Activated CD8-positive, alpha-beta memory T cell treated with anti-CD3 and anti-CD28 coated beads for 48 hours (primary cell): ENCODE measurements at places on chromosomes 2 and 18.

DNA sequence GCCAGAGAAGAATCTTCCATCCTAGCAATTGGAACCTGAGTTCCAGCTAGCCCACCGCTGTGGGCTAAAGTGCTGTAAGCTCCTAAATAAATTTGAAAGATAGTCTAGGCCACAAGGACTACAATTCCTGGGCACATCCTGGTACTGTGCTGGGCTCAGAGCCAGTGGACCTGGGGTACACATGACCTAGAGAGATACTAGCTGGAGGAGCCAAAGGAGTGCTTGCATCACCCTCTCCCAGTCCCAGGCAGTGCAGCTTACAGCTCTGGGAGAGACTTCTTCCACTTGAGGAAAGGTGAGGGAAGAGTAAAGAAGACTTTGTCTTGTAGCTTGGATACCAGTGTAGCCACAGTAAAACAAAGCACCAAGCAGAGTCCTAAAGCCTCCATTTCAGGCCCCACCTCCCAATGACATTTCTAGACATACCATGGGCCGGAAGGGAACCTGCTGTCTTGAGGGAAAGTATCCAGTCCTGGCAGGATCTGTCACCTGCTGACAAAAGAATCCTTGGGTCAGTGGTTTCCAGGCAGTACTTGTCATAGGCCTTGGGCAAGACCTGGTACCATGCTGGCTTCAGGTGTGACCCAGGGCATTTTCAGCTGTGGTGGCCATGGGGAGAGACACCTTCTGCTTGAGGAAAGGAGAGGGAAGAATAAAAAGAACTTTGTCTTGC lies 89.5 kb downstream of the TMEM185B start:
- DNase-seq = no peak

DNA sequence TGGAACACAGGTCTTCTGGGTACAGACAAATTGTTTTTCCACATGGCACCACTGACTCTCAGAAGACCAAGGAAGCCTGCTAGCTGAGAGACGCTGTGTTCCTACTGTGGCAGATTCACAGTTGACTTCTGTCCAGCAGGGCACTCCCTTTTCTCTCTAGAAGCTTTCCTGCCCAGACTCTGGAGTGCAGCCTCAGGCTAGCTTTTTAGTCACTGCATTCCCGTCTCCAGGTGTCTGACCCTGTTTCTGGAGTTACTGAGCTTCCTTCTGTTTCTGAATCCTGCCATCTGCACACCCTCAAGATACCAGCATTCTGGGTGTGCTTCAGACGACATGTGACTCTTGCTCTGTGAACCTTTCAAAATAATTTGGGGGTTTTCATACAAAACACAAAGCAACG lies 125.1 kb downstream of the TMEM200C start:
- no peak for DNase-seq

DNA sequence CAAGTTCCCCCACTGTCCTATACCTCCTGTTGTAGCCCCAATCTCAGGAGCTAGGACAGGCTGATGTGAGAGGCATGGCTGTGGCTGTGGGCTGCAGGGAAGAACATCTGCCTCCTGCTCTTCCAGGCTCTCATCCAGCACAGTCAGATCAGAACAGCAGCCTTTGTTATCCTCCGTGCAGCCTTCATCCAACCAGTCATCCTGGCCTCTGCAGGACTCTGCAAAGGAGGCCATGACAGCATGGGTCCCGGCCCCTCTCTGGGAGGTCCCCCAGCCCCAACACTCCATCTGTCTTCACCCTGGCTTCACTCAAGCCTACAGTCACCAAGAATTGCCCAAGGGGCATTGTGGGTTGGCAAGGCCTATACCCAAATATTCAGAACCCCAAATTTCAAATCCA lies 223.2 kb upstream of the COPS8 start:
- no peak for DNase-seq

GRCh38 chr2:32264422-32265105 lies at the start of gene NLRC4:
NLRC4 (minus strand) TSS chr2:32264886; CDS start chr2:32256775, 8,111 bp downstream.
- DNase-seq = no peak

- DNase-seq = no peak
Observed at GRCh38 chr2:135140606-135141005, 88.5 kb downstream of the RAB3GAP1 start.

DNA sequence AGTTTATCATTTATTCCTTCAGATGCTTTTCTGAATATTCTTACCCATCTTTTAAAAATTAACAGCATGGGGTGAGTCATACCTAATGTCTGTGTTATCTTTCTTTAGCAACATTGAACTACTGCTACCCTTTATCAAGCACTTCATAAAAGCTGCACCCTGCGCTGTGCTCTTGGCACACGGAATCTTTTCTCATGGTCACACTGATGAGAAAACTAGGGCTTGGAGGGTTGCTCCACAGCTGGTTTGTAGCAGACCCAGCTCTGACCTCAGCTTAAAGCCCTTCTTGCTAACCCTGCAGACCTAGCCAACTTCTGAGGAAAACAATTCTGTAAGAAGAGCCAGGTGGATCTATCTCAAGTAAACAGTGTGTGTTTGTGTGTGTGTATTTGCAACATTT lies 106.3 kb downstream of the RNF144A start:
- no peak for DNase-seq

- no peak for DNase-seq
Observed at GRCh38 chr2:63741884-63742579, 99.7 kb upstream of the UGP2 start.

DNA sequence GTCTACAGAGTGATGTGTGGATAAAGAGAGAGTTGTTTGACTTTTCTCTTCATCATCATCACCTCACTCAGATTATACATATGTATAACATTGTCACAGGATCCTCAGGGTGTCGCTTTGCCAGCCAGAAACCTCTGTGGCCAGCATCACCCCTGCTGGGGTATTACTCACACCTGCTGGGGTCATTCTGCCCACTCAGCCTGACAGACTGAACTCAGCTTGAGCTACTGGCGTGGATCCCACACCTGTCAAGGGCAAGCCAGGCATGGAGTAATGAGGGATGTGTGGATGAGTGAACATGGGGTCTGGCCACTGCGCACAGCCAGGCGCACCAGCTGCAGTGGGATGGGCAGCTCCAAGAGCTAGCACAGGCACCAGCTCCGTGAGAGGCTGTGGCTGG lies 870.6 kb downstream of the CBLN2 start:
- DNase-seq = no peak
